ENCODE measurements at places on chromosomes 13 and 19. TPM values are rescaled to one million over a fixed set of nuclear protein-coding genes. Genes with fewer than 3 reads are reported as not detected.

- no peaks in the 10 kb centered on the region for H3K36me3 ChIP-seq
- no peak overlapping the region for H3K4me3 ChIP-seq
- H3K4me1 ChIP-seq = no peaks in the 10 kb centered on the region
- no peaks in the 10 kb centered on the region for H3K27me3 ChIP-seq
Observed at GRCh38 chr19:16741084-16741483, 21.4 kb downstream of the NWD1 start.

- H3K4me1 ChIP-seq = no peaks in the 10 kb centered on the region
- H3K36me3 ChIP-seq = no peaks in the 10 kb centered on the region
- DNase-seq = no peak
- H3K27ac ChIP-seq = no peak overlapping the region
- H3K4me3 ChIP-seq = no peak overlapping the region
Observed at GRCh38 chr13:27298849-27299248, 28.2 kb downstream of the RASL11A start.

HSPB6 gene
- 0.87 TPM for total RNA-seq

OR4F17 gene
- not detected for total RNA-seq
